ENCODE measurements at places on chromosomes 13 and 19.

DNA sequence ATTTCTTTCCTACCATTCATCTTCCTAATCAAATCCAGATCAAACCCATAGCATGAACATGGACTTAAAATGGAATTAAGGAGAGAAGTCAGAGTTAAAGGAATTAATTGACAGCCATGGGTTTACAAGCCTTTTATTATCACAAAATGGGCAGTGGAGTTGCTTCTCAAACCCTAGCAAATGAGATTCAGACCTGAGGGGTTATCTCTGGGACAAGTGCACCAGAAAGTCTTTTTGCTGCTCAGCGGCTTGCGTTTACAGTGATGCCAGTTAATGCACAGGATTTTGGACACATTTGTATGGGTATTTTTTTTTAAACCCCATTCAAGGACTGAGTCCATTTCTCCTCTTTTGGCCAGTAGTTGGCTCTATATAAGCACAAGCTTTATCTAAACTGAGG lies 503.0 kb downstream of the EFNB2 start:
- DNase-seq, result no peak

DNA sequence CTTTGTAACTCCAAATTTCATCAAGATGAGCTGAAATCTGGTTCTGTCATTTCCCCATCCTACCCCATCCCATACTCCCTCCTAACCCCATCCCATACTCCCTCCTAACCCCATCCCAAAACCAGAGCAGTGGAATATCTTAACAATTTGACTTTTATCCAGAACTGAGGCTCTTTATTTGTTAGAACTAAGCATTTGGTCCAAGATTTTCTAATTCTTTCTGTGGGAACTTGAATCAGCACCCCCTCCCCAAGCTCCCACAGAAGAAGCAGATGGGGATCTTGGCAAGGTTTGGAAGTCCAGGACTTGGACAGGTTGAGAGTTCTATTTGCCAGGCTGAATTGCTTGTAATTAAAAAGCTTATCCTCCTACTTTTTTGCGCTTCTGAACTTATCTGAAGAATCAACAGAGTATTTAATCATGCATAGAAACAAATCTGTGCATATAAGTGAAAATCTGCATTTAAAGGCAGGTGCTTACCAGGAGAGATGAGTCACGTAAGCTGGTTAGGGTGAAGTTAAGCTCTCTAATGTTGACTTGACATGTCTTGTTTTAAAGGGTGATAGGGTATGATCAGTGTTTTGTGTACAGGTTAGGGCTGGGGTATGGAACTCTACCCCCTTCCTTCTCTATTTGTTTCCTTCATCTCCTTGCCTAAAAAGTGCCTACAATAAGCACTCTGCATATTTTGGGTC lies 111.1 kb downstream of the COG6 start:
- no peak for DNase-seq

GRCh38 chr13:114125589-114125988 lies 6.8 kb downstream of the RASA3 start:
- DNase-seq, result no peak

GRCh38 chr13:40190641-40191100 lies 475.8 kb downstream of the FOXO1 start:
- DNase-seq, result no peak

- no peak for DNase-seq
These were observed 128.2 kb downstream of the SLITRK1 start for GRCh38 chr13:83753912-83754624.

DNA sequence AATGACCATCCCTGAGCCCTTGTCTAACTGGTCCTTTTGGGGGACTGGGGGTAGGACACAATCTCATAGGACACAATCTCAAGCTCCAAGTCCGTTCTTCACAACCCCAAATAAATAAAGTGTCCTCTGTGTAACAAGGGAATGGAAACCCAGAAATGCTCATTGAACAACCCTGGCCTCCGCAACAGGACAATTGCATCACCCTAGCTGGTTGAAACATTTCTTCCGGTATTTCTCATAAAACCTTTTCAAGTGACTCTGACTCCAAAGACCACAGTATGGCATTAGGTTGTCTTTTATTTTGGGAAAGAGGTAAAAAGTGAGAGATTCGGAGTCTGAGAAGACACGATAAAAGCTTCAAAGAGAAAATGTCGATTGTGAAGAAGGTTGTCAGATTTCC lies 186.6 kb downstream of the ZNF536 start:
- DNase-seq, result no peak

GRCh38 chr13:113229161-113229560 lies 19.7 kb downstream of the CUL4A start:
- no peak for DNase-seq

DNA sequence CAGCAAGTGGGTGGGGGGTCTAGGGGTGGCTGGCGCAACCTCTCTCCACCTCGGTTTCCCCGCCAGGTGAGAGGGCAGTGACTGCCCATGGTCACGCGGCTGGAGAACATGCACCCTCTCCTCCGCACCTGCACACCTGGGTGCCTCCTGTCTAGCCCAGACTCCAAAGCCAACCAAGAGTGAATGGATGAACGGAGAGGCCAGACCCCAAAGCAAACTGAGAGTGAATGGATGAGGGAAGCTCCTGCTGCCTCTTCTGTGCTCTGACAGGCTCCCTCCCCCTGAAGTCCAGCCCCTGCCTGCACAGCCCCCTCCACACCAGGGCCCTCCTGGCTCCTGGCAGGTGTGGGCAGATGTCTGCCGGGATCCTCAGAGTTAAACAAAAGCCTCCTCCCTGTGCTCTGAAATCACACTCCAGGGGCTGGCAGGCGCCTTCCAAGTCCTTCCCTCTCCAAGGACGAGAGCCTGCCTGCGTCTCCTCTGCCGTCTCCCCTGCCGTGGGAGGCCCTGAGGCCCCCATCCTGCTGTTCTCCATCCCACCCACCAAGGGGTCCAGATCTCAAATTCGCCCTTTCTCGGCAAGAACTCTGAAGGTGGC lies 2.2 kb downstream of the SBNO2 start:
- DNase-seq, result no peak

DNA sequence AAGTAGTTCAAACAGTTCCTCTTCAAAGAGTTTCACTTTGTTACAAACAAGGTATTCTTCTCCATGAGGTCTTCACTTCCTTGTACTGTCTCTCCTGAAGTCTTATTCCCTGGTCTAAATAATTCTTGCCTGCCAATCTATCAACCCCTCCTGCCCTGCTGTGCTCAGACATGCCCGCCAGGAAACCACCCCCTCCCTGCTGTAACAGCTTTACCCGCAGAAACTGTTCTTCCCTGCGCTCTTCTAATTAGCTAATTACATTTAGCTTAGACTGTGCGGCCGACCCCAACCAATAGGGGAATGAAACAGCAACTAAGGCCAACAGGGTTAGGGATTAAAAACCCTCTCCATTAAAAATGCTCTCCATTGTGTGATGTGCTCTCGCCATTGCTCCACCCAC lies 46.7 kb downstream of the ZNF846 start:
- DNase-seq, result no peak

DNA sequence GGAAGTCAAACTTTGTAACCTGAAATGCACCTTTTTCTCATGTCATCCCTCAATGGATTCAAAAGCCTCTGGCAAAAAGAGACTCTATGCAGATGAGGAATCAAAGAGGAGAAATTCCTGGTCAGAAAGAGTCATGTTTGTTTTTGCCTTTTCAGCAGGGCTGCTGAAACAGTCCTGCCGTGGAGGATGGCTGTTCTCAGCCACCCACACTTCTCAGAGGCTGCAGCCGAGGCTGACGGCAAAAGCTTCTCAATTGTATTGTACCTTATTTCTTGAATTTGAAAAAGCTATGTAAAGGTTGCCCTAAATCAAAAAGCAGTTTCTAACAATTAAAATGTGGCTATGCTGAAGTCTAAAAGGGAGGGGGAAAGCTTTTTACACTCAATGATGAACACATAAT lies 385.3 kb downstream of the KCTD12 start:
- DNase-seq, result no peak

- DNase-seq, result no peak
These were observed 3.7 kb downstream of the ZNF85 start for GRCh38 chr19:20926796-20927195.

- DNase-seq, result no peak
These were observed 440.5 kb upstream of the SGCG start for GRCh38 chr13:22740264-22740663.

GRCh38 chr13:97262058-97262457 lies 39.9 kb downstream of the MBNL2 start:
- no peak for DNase-seq

- DNase-seq, result no peak
These were observed 55.1 kb downstream of the RFX2 start for GRCh38 chr19:6055013-6055795.

GRCh38 chr13:103224804-103225203 lies 158.6 kb upstream of the SLC10A2 start:
- no peak for DNase-seq

DNA sequence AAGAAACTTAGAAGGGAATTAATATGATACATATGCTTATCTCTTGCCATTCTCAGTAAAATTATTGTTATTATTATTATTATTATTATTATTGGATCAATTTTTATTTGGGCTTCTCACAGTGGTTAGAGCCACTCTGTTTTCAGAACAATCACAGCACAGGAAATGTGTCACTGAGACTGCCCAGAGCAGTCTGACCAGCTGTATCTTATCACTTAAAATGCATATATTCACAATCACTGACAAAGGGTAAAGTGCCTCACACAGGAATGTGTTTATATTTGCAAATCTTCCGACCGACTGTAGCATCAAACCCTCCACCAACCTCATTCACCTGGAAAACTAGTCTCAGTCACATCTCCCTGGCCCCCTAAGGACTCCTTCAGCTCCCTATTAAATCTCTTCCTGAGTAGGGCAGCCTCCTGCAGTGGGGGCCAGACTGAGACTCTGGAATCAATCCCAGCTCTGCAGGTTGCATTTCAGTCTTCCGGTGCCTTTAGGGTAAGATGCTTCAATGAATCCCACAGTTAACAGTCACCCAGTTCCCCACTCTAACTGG lies 738.3 kb upstream of the SLITRK5 start:
- DNase-seq, result no peak

GRCh38 chr19:29528946-29529645 lies 3.3 kb downstream of the VSTM2B start:
- DNase-seq, result no peak

- DNase-seq, result peak; percentile 8
These were observed 58.0 kb downstream of the PIBF1 start for GRCh38 chr13:72839831-72840426.

- no peak for DNase-seq
These were observed 194.0 kb upstream of the PCDH17 start for GRCh38 chr13:57437587-57437986.

- no peak for DNase-seq
These were observed 181.5 kb upstream of the TSHZ3 start for GRCh38 chr19:31530781-31531180.

DNA sequence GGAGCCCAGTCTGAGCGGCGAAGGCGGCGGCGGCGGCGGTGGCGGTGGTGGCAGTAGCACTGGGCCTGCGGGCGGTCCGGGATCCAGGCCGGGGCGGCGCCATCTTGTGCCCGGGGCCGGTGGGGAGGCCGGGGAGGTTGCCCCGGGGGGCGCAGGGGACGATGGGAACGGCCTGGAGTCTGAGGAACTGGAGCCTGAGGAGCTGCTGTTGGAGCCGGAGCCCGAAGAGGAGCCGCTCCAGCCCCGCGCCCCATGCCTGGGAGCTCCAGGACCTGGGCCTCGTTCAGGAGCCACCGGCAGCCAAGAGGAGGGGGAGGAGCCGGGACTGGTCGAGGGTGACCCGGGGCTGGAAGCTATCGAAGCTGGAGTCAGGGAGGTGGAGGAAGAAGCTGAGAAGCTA lies 11.6 kb downstream of the ZNF28 start:
- no peak for DNase-seq

DNA sequence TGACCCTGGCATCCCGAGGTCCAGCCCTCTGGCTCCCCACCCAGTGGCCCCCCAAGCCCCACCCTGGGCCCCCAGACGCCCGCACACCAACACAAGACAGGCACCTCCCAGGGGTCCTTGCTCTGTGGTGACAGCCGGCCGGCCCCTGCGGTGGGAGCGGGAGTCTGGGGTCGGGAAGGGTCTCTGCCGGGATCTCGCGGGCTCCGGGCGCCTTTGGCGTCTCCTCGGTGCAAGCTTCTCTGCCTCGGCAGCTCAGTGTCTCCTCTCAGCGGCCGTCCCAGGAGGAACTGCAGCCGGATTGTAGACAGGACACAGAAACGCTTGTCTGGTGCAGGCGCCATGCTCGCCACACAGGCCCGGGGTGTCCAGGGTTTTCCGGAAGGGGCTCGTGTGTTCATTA lies 43.7 kb downstream of the TMEM255B start:
- DNase-seq, result no peak

DNA sequence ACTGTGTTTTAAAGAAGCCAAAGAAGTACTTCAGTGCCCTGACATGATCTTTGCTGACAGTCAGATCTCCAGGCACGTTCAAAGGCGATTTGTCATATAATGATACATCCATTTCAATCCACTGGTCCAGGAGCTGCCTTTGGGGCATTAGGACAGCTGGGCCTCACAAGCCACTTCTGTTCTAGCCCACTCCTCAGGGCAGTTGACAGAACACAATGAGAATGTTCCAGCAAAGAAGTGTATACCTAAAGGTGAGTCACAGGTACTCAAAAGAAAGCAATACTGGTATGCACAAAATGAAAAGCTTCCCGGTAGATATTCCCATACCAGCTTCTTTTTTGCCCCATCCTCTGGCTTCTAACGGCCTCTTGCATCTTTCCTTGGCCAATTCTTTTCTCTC lies 12.5 kb upstream of the MAP3K10 start:
- DNase-seq, result no peak

GRCh38 chr13:104737713-104738112 lies 1671.5 kb upstream of the SLC10A2 start:
- DNase-seq, result no peak

DNA sequence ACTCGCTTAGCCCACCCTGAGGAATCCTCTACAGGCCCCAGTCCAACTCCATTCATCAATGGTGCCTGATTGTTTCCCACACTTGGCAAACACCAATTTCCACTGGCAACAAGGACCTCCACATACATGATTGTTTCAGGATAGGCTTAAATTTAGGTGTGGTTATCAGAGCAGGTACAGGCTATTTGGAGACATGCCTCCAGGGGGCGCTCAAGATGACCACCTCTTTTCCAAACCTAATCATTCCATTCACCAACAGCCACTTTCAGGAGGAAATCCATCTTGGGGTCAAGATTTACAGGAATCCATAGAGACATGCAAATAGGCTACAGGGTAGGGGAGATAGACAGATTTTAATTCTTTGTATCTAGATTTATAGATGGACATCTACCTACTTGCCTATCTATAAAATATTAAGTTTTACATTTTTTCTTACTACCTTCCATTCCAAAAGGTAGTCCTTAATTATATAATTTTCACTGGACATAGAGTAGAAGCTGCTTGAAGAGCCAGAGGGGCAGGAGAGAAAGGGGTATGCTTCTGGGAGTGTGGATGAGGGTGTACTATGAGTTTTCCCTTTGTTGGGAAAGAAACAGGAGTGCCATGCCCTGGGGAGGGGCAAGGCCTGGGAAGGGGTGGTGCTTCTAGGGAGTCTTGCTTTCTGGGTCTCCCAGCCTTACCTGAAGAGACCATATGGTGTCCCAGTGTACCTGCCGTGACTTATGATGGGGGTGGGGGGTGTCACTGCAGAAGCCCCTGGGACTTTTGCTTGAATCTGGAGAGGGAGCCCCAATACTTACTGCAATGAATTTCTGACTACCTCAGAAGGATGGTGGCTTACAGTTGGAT lies 14.1 kb upstream of the PCDH8 start:
- DNase-seq, result no peak

GRCh38 chr13:25690582-25690981 lies 318.8 kb downstream of the ATP8A2 start:
- DNase-seq, result no peak

- no peak for DNase-seq
These were observed 292.4 kb downstream of the EFNB2 start for GRCh38 chr13:106243011-106243565.

GRCh38 chr19:46954502-46954992 lies 65.1 kb upstream of the NPAS1 start:
- DNase-seq, result no peak
